ENCODE measurements at places on chromosomes 7 and 10.

DNA sequence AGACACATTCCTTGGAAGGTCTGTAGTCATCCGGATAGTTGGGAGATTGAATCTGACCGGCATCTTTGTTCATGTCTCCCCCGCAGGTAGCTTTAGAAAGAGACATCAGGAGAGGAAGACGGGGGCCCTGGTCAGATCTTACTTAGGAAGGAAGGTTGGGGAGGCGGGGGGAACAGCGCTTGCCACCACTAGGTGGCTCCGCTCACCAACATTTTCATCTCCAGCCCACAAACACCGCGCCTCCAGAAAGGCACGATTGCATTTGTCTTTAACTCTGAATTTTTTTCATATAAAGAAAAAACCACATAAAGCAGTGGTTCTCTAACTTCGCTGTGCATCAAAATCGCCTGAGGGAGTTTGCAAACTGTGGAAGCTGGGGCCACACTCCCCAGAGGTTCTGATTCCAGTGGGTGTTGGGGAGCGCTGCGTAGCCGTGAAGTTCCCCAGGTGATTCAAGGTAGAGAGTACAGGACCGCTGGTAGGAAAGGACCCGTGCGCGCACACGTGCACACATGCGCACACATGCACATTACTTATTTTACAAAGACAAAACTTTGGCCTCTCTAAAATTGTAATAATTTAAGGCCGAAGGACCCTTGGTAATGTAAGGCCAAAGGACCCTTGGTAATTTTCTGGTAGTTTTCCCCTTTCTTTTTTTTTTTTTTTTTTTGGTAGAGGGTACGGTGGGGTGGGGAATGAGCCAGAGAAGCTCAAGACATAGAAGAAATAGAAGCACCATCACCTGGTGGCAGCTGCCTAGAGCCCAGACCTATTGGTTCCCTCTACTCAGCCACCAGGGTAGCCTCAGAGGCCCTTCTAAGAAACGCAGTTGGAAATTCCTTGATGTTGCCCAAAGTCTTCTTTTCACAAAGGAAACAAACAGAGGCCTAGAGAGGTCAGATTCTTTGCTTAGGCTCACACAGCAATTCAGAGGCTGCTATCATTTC lies 37.4 kb upstream of the OPALIN start:
- DNase-seq = no peak

- DNase-seq = no peak
Measured at GRCh38 chr7:5417106-5418071, 6.2 kb downstream of the TNRC18 start.

GRCh38 chr7:33243319-33243881 lies 114.0 kb downstream of the BBS9 start:
- DNase-seq = no peak

- DNase-seq = no peak
Measured at GRCh38 chr10:128879441-128880140, 587.5 kb upstream of the MGMT start.

- no peak for DNase-seq
Measured at GRCh38 chr10:43905512-43906236, 257.0 kb upstream of the ZNF32 start.

GRCh38 chr10:90526721-90527120 lies 331.1 kb downstream of the HTR7 start:
- no peak for DNase-seq

- DNase-seq = no peak
Measured at GRCh38 chr7:73612598-73613269, 11.6 kb downstream of the MLXIPL start.

GRCh38 chr10:125778556-125778955 lies 2.9 kb upstream of the MMP21 start:
- no peak for DNase-seq

DNA sequence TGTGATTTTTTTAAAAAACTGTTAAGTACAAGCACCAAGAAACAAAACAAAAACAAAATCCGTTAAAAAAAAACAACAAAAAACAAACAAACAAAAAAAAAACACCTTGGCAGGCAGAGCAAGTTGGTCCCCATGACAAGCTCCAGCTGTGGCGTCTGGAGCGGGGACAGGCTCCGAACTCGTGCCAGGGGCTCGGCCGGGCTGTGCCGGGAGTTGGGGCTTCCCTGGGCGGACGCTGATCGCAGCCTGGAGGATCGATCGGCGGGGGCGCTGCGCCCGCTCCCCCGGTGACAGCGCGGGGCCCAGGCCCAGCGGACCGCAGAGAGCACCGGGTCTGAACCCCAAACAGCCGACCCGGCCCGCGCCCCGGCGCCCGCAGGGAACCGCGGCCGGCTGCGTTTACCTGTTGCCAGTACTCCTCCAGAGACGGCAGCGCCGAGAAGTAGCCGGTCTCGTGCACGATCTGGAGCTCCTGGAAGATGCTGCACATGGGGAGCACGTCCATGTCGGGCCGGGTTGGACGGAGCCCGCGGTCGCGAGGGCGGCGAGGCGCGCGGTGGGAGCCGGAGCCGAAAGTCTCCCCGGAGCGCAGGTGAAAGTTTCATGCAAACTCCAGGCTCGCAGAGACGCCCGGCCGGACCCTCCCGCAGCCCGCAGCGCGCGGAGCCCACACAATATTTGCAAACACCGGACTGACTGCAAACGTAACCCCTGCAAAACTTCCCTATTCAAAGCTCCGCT lies at the start of gene KLF6:
Gene KLF6, minus strand, starts transcription at position 700 of the 741 bp plus-strand sequence. Its CDS starts 195 bp downstream, at position 505.
- DNase-seq = peak; percentile 63

DNA sequence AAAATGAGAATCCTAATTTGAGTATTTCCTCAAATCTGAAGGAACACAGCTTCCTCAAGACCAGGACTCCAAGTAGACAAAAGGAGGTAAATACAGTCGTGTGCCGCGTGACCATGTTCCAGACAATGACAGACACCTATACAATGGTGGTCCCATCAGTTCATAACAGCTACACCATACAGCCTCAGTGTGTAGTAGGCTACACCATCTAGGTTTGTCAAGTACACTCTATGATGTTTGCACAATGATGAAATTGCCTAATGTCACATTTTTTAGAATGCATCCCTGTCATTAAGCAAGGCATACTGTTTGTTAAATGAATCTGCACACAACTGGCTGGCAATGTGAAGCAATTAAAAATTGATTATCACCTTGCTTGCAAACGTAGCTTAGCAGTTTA lies 107.9 kb downstream of the PROSER2 start:
- no peak for DNase-seq

DNA sequence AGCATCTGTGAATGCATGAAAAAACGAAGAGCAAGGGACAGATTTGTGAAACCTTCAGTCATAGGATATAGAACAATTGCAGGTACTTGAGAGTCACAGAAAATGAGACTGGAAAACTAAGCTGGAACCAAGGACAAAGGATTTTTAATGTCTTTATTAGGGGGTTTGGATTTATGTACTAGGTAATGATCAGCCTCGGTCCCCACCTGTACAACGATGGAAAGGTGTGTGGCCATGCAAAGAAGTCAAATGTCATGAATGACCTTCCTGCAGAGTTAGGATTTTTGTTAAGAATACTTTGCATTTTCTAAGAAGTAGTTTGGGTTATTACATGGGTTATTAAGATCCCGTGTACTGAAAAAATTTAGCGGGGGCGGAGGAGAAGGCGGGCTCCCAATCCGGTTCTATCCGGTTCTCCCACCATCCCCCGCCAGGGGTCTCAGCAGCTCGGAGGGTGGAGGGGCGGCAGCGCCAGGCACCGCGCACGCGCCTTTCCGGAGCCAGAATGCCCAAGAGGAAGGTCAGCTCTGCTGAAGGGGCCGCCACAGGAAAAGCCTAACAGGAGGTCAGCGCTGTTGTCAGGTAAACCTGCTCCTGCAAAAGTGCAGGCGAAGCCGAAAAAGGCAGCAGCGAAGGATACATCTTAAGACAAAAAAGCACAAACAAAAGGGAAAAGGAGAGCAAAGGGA lies 327.5 kb upstream of the PLXDC2 start:
- no peak for DNase-seq

DNA sequence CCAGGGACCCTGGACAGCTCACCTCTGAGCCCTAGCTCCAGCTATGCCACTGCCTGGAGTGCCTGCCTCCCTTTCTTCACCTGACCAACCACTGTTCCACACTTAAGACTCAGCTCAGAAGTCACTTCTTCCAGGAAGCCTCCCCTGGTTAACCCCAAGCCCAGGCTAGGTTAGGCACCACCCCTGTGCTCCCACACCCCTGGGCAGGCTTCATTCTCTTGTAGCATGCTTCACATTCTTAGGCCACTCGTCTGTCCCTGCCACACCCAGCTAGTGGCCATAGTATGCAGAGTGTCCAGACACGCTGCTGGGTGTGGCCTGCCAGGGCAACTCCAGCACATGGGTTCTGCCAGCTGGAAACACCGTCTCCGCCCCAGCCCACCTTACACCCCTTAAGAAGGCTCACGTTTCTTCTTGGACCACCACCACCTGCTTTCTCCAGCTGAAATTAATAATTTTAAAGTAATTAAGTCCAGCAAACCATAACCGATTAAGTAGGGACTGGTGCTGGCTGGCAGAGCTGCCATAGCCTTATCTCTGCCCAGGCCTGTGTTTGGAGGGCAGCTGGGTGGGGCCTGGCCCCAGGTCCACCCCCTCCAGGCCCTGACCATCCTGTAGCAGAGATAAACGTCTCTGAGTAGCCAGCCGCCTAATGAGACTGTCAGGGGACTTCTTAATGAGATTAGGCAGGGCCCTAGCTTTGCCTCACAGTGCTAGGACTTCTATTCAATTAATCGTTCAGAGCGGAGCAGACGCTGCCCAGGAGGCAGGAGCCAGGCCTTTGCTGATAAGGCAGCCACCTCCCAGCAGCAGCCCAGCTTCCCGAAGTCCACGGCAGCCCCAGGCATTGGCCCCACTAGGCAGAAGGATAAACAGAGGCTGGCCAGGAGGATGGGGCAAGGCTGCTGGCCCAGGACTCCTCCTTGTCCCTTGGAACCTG lies 20.5 kb downstream of the GRID1 start:
- no peak for DNase-seq

- DNase-seq = no peak
Measured at GRCh38 chr10:61779950-61780659, 117.4 kb downstream of the CABCOCO1 start.

GRCh38 chr7:31883761-31884164 lies 186.4 kb downstream of the PDE1C start:
- DNase-seq = peak; percentile 47

DNA sequence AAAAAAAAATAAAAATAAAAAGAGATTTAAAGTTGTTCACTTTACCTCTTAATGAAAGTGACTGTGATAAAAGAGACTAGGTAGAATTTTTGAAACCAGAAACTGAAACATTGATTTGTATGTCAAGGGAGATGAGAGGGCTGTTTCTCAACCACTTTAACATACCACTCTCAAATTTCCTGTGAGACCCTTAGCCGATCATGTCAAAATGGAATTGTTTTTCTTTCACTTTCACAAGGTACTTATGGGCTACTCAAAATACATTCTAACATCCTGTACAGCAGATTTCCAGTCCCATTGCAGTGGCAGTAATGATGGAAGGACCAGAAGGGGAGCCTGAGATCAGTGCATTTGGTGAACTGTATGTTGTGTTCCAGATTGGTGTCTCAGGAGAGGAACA lies 261.2 kb downstream of the PPP1R3A start:
- DNase-seq = no peak

DNA sequence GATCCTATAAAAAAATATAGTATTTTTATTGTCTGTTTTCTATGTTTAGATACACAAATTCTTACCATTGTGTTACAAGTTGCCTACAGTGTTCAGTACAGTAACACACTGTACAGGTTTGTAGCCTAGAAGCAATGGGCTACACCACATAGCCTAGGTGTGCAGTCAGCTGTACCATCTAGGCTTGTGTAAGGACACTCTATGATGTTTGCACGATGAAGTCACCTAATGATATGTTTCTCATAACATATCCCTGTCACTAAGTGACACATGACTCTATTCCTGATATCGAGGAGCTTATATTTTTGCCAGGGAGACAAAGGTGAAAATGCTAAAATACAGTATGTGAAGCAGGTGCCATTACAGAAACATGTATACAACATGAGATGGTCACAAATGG lies 18.6 kb downstream of the ZNF25 start:
- DNase-seq = no peak

DNA sequence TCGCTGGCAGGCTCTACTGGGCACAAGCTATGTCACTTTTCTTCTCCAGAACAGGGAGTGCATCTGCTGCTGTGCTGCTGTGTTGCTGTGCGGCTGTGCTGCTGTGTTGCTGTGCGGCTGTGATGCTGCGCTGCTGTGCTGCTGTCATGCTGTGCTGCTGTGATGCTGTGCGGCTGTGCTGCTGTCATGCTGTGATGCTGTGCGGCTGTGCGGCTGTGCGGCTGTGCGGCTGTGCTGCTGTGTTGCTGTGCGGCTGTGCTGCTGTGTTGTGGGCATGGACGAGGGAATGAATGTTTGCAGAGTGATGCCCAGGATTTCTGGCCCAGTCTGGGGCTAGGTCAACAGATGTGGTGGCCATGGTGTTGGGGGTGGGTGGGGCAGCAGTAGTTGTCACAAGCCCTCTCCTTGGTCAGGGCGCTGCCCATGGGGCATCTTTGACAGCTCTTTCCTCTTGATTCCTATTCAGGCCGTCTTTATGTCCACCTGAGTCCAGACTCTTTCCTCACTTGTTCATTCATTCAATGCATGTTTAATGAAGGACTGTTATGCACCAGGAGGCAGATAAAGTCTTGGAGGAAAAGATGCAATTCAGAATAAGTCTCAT lies 55.6 kb downstream of the C10orf120 start:
- DNase-seq = no peak

DNA sequence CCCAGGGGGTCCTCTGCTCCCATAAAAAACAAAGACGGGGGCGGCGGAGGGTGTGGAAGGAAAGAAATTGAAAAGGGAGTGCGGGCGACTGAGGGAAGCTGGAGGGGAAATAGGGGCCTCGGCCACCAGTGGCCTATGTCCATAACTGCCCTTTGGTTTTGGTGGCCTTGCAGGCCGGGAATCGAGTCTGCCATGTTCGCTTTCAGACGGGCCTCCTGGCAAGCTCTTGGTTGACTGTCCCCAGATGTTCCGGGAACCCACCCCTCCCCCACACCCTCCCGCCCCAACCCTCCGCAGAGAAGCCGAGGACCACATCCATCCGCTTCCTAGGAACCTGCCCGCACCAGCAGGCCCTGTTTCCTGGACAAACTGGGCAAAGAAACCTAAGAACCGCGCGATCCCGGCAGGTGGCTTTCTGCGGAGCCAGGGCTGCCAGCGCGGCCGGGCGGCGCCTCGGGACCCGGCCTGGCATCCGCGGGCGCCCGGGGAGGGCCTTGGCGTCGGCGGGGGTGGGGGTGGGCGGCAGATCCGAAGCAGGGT lies 20.0 kb upstream of the GATA3 start:
- no peak for DNase-seq

- DNase-seq = no peak
Measured at GRCh38 chr7:79091661-79092060, 361.8 kb downstream of the MAGI2 start.

Measured in amygdala (tissue), 56 donors.